Activated CD4-positive, alpha-beta T cell treated with anti-CD3 and anti-CD28 coated beads, Interleukin-2, amount 50 U/mL, for 48 hours (primary cell): ENCODE measurements at places on chromosomes 4 and X.

GRCh38 chr4:46550471-46550870, 160.5 kb upstream of the GABRA2 start:
- no peak for DNase-seq

- DNase-seq, result no peak
Observed at GRCh38 chr4:136302566-136302965, 1229.7 kb downstream of the PCDH18 start.

GRCh38 chr4:8171984-8172924, 13.6 kb upstream of the ABLIM2 start:
- DNase-seq, result peak; percentile 70

DNA sequence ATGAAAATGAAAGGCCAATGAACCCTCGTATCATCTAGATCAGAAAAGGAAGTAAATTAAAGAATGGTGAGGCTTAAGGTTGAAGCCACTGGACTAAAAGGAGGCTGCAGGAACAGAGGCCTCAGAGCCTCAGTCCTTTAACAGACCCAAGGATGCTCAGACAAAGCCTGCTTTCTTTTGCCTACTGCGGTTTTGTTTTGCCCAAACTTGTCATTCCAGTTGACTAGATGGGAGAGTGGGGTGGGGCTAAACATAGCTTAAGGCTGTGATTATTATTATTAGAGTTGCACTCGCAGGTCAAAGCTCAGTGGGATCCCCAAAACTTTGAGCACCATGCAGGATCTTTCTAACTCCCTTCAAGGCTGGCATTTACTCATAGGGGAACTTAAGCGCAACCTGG, 163.9 kb downstream of the RBM46 start:
- no peak for DNase-seq

DNA sequence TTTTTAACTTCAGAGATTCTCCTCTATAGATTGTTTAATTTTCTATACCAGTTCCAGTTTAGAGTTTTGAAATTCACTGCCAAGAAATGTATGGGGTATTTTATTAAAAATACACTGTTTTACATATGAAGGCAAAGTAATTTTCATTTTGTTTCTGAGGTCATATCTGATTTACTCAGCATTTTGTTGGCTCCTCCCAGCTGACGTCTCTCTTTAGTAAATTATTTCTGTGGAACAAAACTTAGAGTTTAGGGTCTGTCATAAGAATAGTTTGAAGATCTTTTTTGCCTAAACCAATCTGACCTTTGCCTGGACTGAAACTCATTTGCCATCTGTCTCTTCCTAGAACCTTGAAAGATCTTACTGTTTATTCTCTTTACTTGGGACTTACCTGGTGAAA, 16.9 kb downstream of the FNIP2 start:
- DNase-seq, result no peak

GRCh38 chr4:184293552-184293951, 75.9 kb upstream of the ENPP6 start:
- no peak for DNase-seq

DNA sequence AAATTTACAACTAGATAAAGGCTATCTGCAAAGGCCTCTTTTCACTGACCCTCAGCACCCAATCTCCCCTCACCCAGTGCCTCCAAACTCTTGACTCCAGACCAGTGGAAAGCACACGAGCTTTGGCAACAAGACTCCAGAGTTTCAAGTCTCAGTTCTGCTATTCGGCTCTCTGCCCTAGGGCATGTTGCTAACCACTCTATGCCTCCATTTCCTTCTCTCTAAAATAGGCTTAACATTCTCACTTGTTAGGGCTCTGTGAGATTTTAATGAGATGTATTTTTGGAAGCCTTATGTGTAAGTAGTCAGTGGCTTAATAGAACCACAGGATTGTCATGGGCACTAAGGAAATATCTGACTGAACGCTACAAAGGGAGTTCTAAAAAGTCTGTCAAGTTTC, 116.5 kb upstream of the IQCM start:
- no peak for DNase-seq
